ENCODE measurements at places on chromosomes 1 and 21.

DNA sequence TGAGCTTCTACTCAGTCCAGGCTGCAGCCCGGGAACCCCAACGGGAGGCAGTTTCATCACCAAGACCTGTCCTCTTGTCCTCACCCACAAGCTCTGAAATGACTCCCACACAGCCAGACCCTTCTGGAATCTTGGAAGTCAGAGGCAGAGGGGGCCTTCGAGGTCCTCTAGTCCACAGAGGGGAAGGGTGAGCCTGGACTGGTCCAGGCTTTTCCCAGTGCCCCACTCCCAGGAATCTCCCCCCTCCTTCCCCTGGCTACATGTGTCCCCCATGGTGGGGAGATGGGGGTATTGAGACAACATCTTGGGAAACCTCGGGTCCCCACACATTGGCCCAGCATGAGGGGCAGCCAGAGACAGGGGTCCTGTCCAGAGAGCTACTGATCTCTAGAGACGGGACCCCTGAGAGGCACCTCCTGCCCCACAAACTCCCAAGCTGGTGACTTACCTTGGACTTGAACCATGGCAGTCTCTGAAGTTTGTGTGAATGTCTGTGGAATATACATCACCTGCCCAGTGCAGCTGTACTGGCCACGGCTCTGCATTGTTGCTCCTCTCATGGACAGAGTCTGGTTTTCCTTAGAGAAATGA is 19.4 kb upstream of the SLAMF9 start:
- no peak for DNase-seq

DNA sequence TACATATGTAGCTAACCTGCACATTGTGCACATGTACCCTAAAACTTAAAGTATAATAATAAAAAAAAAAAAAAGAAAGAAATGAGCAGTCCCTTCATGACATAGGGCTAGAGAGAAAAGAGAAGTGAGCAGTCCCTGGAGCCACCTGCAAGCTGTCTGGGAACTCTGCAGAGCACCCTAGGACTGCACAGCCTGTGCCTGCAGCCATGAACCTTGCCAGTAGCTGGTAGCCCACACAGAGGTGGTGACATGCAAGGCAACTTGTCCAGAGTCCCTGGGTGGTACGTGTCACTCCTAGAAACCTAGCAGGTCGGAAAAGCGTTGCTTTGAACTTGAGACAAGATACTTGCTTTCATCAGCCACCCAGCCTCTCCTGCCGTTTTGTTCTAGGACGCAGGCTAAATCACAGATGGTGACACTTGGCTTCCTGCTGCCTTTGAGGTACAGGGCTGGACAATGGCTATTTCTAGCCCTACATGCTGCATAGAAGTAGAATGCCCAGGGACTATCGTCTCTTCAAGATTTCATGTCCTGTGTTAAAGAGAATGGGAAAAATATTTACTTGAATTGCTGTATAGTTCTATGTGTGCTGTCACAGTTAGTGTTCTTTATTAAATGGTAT is 260.9 kb downstream of the LTN1 start:
- DNase-seq: no peak

DNA sequence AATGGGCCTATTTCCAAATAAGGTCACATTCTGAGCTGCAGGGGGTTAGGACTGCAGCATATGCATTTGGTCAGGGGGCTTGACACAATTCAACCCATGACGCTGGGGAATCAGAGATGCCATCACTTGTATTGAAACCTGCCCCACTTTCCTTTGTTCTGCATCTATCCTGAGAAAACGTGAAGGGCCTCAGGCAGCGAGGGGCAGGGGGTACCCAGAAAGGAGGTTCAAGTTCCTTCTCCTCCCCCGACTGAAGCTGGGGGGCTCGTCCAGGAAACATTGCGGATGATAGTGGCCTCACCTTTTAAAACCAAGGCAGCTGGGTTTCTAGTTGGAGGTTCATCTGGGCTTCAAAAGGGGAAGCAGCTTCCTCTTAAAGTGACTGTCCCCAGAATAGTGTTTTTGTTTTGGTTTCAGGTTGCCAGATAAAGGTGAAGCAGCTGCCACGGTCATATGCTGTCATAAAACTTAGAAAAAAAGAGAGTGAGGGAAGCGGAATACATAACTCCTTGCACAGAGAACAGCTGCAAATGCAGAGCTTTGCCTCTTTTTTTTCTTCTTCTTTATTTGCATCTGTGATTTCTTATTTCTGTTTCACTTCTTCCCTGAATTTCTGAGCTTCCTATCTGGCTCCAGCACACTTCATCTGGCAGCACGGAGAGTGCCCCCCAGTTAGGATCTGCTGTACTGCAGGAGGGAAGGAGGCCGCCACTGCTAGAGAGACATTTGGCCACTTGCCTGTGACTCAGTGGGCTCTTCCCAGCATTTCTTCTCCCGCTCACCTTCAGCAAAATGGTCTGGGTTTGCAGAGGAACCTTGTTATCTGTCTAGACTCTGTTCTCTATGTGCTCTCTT is 142.0 kb downstream of the AJAP1 start:
- no peak for DNase-seq

GRCh38 chr1:183023601-183024316 is 539 bp downstream of the LAMC1 start:
- DNase-seq: peak; percentile 12

- DNase-seq: no peak
These were observed 157.8 kb upstream of the JUN start for GRCh38 chr1:58941471-58942289.

DNA sequence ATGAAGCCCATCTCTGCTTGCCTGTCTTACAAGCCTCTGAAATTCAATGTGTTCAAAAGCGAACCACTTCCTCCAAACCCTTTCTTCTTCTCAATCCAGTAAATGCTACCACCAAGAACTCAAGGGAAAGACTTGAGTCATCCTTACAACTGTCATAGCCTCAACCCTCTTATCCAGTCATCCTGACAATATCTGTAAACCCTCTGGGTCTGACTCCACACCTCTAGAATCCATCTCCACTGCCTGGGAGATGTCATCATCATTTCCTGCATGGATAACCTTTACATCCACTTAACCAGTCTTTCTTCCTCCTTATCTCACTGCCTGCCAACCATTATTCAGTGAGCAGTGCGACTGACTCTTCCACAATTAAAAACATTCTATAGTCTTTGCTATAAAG is 441.1 kb downstream of the SETD4 start:
- no peak for DNase-seq

All from activated CD4-positive, alpha-beta T cell treated with anti-CD3 and anti-CD28 coated beads, Interleukin-2, amount 50 U/mL, for 24 hours (primary cell).